ENCODE measurements at places on chromosomes 4 and X. TPM values are rescaled to one million over a fixed set of nuclear protein-coding genes. Genes with fewer than 3 reads are reported as not detected.
A peak's percentile ranks its signal among the peaks of the same experiment; 100 is the strongest.

GRCh38 chr4:48081196-48081595 is 52.9 kb downstream of the TXK start:
- no peak overlapping the region for H3K27ac ChIP-seq
- DNase-seq = no peak
- no peaks in the 10 kb centered on the region for H3K36me3 ChIP-seq
- no peaks in the 10 kb centered on the region for H3K4me1 ChIP-seq
- H3K4me3 ChIP-seq = no peak overlapping the region

The JCHAIN gene
- total RNA-seq = not detected

GRCh38 chr4:71009086-71009485 is 15.6 kb downstream of the DCK start:
- no peak for DNase-seq
- H3K4me1 ChIP-seq = no peaks in the 10 kb centered on the region
- no peaks in the 10 kb centered on the region for H3K36me3 ChIP-seq
- H3K27ac ChIP-seq = no peak overlapping the region

DNA sequence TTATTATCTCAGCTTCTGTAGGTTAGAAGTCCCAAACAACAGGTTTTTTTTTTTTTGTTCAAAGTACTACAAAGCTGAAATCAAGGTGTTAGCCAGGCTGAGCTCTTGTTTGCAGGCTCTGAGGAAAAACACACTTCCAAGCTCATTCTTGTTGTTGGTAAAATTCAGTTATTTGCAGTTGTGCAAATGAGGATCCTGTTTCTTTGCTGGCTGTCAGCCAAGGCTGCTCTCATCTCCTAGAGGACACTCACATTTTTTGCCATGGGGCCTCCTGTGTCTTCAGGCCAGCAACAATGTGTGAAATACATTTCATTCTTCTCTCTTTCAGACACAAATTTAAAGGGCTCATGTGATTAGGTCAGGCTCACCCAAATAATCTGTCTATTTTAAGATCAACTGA is 60.3 kb upstream of the HSD17B10 start:
- H3K4me1 ChIP-seq = no peaks in the 10 kb centered on the region
- H3K27me3 ChIP-seq = no peaks in the 10 kb centered on the region
- DNase-seq = peak; percentile 39
